Uterus (tissue), 4 donors: ENCODE measurements at places on chromosomes 6 and 20.
A peak's percentile ranks its signal among the peaks of the same experiment; 100 is the strongest.

- DNase-seq = no peak
- H3K27ac ChIP-seq = peak overlapping the region; percentile 63
- no peaks in the 10 kb centered on the region for H3K4me1 ChIP-seq
- no peaks in the 10 kb centered on the region for H3K36me3 ChIP-seq
Measured at GRCh38 chr6:169171951-169172350, 81.7 kb downstream of the THBS2 start.

GRCh38 chr6:71393981-71394432, 105.4 kb downstream of the OGFRL1 start:
- no peaks in the 10 kb centered on the region for H3K27me3 ChIP-seq
- H3K4me3 ChIP-seq = no peak overlapping the region
- H3K4me1 ChIP-seq = no peaks in the 10 kb centered on the region
- no peak for DNase-seq
- H3K36me3 ChIP-seq = no peaks in the 10 kb centered on the region

DNA sequence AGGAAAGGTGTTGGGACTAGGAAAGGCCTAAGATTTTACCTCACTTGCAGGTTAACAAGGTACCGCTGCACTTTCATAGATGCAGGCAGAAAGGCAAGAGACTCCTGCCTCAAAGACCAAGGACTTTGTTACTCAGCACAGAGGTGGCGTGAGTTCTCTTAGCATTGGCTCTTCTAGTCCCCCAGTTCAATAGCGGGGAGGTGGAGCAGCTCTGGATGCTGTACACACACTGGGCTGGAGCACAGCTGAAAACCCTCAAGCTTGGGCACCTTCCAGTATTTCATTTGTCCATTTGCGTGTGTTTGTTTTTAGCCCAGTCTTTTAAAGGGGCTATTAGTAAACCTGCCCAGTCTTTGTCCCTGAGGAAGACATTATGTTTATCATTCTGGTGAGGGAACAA, 345.2 kb downstream of the FARS2 start:
- H3K27me3 ChIP-seq = no peaks in the 10 kb centered on the region
- H3K36me3 ChIP-seq = no peaks in the 10 kb centered on the region
- no peak overlapping the region for H3K4me3 ChIP-seq
- DNase-seq = no peak
- H3K27ac ChIP-seq = no peak overlapping the region

- DNase-seq = no peak
- no peaks in the 10 kb centered on the region for H3K27me3 ChIP-seq
- H3K4me3 ChIP-seq = no peak overlapping the region
Measured at GRCh38 chr20:57060407-57061050, 205.9 kb downstream of the BMP7 start.

GRCh38 chr6:112881027-112881426, 533.9 kb downstream of the RFPL4B start:
- H3K4me1 ChIP-seq = no peaks in the 10 kb centered on the region
- H3K27ac ChIP-seq = no peak overlapping the region
- no peak overlapping the region for H3K4me3 ChIP-seq
- H3K36me3 ChIP-seq = no peaks in the 10 kb centered on the region
- no peaks in the 10 kb centered on the region for H3K27me3 ChIP-seq

DNA sequence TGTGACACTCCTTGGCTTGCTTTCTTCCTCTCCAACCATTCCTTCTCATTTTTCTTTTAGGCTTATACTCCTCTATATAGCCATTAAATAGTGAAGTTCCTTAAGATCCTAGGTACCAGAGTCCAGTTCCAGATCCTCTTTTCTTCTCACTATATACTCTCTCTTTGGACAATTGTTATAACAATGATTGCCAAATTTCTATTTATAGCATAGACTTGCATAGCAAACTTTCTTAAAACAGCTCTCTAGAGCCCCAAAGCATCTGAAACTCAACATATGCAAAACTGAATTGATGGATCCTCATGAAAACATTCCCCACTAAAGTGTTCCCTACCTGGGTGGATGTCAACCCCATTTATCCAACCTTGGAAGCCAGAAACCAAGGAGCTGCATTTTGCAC, 13.4 kb downstream of the PHIP start:
- no peaks in the 10 kb centered on the region for H3K27me3 ChIP-seq
- no peak overlapping the region for H3K4me3 ChIP-seq
- H3K36me3 ChIP-seq = no peaks in the 10 kb centered on the region
- DNase-seq = no peak
- H3K4me1 ChIP-seq = no peaks in the 10 kb centered on the region
- H3K27ac ChIP-seq = no peak overlapping the region

- H3K36me3 ChIP-seq = no peaks in the 10 kb centered on the region
- H3K4me1 ChIP-seq = no peaks in the 10 kb centered on the region
- H3K27me3 ChIP-seq = no peaks in the 10 kb centered on the region
- DNase-seq = no peak
- peak overlapping the region; percentile 84 for H3K27ac ChIP-seq
Measured at GRCh38 chr6:57305761-57306160, 11.7 kb upstream of the PRIM2 start.

GRCh38 chr6:106574741-106575458, 54.4 kb downstream of the RTN4IP1 start:
- H3K4me1 ChIP-seq = no peaks in the 10 kb centered on the region
- no peak overlapping the region for H3K4me3 ChIP-seq
- H3K27me3 ChIP-seq = no peaks in the 10 kb centered on the region
- no peak overlapping the region for H3K27ac ChIP-seq
- H3K36me3 ChIP-seq = no peaks in the 10 kb centered on the region

DNA sequence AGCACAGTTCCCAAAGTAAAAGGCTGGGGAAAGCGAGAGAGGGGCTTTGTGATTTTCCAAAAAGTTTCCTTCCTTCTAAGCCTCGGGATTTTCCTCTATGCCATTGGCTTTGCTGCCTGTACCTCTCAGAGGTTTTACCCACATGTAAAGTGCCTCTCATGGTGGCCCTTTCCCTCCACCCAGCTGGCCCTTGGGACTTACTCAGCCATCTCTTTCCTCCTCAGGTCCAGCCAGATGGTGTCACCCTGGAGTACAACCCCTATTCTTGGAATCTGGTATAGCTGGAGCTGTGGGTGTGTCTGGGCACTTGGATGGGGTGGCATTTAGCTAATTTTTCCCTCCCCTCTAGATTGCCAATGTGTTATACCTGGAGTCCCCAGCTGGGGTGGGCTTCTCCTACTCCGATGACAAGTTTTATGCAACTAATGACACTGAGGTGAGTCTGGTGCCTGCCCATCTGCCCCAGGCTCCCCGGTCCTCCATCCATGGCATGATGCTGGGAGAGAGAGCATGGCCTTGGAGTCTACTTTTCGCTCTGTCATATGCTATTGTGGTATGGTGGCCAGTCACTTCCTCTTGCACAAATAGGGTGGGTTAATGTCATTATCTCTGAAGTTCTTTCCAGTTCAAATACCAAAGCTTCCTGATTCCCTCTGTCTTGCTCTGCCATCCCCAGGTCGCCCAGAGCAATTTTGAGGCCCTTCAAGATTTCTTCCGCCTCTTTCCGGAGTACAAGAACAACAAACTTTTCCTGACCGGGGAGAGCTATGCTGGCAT, 1.1 kb downstream of the CTSA start:
- no peaks in the 10 kb centered on the region for H3K36me3 ChIP-seq
- peaks cover 3% of the 10 kb centered on the region for H3K4me1 ChIP-seq
- no peak for DNase-seq
- peak overlapping the region; percentile 92 for H3K27ac ChIP-seq
- H3K27me3 ChIP-seq = no peaks in the 10 kb centered on the region

GRCh38 chr6:73340048-73340447, 14.0 kb downstream of the DPPA5 start:
- H3K4me3 ChIP-seq = no peak overlapping the region
- no peaks in the 10 kb centered on the region for H3K27me3 ChIP-seq
- no peaks in the 10 kb centered on the region for H3K4me1 ChIP-seq
- no peak overlapping the region for H3K27ac ChIP-seq
